Foreskin keratinocyte (primary cell): ENCODE measurements at places on chromosomes 6 and 20. TPM values are rescaled to one million over a fixed set of nuclear protein-coding genes. Genes with fewer than 3 reads are reported as not detected.

DNA sequence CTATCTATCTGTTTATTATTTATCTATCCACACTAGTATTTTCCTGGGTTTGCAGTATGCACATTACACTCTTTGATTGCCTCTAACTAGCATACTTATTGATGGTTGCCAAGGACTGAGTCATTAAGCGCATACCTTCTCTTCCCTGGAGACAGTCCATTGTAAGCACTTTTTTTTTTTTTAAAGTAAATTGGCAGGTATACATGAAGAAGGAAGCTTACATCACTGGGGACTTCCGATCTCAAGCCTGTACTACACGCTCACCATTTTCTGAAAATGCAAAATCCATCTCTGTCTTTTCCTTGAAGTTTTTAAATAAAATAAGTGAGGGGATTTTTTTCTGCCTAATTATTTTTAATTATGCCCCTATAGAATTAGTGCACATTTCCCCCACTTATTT lies 63.5 kb downstream of the HMGN3 start:
- DNase-seq: peak; percentile 60

GRCh38 chr6:17987447-17987696 lies at the start of gene KIF13A:
TSS of gene KIF13A (minus strand) at chr6:17987635. CDS start at chr6:17987463, 172 bp downstream.
- no peak for DNase-seq

DNA sequence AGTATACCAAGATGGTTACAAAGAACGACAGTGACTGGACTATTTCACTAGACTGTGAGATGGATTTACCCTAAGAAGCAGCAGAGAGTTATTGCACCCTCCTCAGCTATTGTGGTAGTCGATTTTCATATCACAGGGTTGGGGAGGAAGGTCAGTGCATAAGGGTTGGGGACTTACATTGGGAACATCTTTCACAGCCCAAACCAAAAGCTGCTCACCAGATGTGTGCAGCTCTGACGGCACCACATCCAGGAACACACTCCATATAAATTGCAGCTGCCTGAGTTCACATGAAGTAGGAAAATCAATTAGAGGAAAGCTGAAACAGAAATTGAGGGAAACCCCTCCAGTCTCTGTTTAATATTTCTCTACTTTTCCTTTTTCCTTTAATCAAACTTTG lies 470.5 kb upstream of the NRSN1 start:
- no peak for DNase-seq

- DNase-seq: peak; percentile 25
Observed at GRCh38 chr20:41171736-41172295, 34.5 kb downstream of the PLCG1 start.

GRCh38 chr6:37653933-37654565 lies 43.6 kb downstream of the MDGA1 start:
- DNase-seq: no peak

DNA sequence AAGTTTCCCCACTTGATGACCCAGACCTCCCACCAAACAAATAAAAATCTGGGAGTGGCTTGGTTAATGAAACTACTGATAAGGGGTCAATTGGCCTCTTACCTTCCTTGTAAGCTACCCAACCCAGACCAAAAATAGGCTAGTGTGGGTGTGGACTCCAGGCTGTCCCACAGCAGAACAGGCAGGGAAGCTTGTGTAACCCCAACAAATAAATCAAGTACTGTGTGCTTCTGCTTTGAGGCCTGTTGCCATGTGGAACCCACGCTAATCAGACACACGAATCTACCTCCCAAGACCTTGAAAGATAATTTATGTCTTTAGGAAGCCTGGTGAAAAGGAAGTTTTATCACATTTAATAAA lies 33.7 kb upstream of the PAQR8 start:
- no peak for DNase-seq

The OPRL1 gene
- 0.12 and 0.14 TPM in 2 replicates for polyA plus RNA-seq

DNA sequence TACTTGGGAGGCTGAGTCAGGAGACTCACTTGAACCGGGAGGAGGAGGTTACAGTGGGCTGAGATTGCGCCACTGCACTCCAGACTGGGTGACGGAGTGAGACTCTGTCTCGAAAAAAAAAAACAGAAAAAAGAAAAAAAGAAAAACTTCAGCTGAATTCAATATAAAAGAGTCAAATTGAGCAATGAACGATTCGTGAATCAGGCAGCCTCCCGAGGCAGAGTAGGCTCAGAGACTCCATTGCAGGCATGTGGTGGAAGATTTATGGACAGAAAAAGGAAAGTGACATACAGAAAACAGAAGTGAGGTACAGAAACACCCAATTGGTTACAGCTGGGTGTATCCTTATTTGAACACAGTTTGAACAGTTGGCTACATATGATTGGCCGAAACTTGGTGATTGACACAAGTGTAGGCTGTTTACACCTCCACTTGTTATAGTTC lies 56.3 kb downstream of the HLA-DPB1 start:
- no peak for DNase-seq

- no peak for DNase-seq
Observed at GRCh38 chr20:45834797-45835161, 1.2 kb downstream of the SNX21 start.
